ENCODE measurements at places on chromosomes 7 and 10.

DNA sequence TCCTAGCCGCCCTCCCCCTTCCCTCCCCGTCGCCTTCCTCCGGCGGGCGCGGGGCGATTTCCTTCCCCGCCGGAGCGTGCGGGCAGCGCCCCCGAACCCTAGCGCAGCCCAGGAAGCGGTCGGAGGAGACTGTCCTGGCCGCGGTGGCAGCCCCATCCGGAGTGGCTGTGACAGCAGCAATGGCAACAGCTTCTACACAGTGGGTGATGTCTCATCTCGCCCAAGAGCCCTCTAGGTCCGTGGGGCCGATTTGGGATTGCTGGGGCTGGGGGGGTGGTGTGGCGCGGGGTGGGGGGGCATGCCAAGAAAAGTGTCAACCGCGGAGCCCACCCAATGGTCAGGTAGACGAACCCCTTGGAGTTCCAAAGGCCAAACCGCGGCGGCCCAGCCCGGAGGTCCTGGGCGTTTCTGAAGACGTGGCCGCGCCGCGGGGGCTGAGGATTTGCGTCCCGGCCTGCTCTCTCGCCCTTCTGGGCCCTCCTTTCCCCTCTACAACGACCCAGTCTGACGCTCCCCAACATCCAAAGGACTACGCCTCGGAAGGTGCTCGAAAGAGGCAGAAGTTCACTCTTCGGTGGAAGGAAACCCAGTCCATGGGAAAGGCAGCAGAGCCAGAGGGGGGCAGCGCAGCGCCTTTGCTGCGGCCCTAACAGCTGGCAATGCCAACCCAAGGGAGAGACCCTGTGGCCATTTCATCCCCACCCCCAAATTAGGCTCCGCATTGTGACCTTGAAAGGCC is 603 bp upstream of the TWIST1 start:
- DNase-seq = peak; percentile 28

DNA sequence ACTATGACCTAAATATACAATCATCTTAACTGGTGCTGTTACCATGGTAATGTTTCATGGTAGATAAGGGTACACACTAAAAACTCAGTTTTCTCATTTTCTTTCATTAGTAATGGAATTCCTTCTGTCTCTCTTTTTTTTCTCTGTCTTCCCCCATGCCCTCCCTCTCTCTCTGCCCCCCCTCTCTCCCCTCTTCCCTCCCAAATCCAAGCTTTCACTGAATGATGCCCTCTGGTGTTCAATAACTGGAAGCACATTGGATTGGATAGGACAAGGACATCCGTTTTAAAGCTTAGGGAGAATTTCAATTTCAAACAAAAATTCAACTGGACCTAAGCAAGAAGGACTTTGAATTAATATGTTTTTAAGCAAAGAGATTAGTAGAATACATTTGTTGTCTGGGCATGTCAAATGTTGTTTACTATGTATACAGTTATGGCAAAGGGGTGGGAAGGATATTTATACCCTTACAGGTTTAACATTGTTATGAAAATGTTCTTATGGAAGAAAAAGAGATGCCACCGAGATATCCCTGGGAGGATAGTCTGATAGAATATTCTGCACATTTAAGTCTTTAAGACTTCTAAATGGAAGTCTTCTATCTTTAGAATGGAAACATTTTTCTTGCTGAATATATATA is 6.1 kb downstream of the CHRM2 start:
- peak; percentile 29 for DNase-seq

GRCh38 chr10:29479981-29480954 is 154.5 kb downstream of the SVIL start:
- no peak for DNase-seq

DNA sequence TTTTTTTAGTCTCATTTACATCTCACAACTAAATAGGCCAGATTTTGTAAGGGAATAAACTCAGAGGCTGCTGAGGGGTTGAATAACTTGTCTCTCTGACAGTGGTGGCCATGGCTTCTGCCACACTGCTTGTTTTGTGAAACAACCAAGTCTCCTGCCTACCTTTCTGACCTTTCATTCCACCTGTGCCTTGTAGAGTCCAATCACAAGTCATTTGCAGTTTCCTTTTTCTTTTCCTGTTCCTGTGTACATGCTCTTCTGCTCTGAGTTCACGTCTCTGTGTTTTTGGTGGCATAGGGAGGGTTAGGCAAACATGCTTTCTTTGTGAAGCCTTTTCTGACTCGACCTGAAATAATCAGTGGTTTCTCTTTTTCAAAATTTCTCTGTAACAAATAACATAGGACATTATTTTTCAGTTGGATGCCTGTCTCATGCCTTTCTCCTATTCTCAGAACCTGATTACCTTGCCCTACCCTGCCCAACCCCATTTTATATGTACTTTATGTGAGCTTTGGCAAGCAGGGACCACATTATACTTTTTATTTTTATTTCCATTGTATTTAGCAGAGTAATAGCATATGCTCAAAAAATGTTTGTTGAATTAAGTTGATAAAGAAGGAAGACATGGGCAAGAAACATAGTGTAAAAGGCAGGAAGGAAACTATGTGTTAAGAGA is 81.7 kb downstream of the HDAC9 start:
- no peak for DNase-seq

- no peak for DNase-seq
These were observed 592.3 kb downstream of the SH2D4B start for GRCh38 chr10:81130014-81130413.

DNA sequence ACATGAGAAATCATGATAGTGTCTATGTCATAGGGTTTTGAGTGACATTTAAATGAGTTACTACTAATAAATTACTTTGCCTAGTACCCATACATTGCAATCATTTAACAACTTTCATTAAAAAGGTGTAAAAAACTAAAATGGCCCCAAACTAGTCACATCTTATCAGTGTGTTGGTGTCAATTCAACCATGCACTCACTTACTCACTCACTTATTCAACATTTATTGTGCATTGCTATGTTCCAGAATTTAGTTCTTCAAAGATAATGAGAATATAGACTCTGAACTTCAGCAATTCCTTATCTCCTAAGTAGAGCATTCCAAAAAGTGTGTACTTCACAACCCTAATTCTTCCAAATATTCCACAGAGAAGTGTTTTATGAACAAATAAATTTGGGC is 965.7 kb downstream of the REEP3 start:
- DNase-seq = no peak

GRCh38 chr7:22481726-22482125 is 18.3 kb downstream of the STEAP1B start:
- DNase-seq = no peak

GRCh38 chr10:78624791-78625190 is 444.0 kb upstream of the ZMIZ1 start:
- DNase-seq = no peak

- peak; percentile 80 for DNase-seq
These were observed 57.4 kb downstream of the PPP1R17 start for GRCh38 chr7:31744294-31744874.

Measured in fibroblast of pulmonary artery (primary cell).